Caudate nucleus (tissue), 63 donors: ENCODE measurements at places on chromosomes 7 and 10.

GRCh38 chr7:103622274-103622673 is 176.3 kb upstream of the SLC26A5 start:
- DNase-seq = no peak

DNA sequence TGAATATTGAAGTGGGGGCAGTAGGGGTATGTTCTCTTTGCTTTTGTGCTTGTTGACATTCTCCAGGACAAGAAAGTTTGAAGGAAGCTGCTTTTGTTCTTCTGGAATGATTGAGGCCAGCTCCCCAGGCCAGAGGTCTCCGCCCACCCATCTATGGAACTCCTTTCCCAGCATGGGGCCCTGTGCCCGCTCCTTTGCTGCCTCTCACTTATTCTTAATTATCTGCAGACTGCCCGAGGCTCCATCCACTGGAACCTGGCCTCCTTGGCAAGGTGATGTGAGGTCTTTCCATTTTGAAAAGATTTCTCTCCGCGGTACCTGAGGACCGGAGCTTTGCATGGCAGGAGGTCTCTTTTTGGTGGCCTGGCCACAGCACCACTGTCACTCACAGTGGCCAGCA is 39.3 kb upstream of the MKI67 start:
- DNase-seq = no peak

- DNase-seq = no peak
These were observed 23.4 kb upstream of the PRKCQ start for GRCh38 chr10:6603142-6604125.

DNA sequence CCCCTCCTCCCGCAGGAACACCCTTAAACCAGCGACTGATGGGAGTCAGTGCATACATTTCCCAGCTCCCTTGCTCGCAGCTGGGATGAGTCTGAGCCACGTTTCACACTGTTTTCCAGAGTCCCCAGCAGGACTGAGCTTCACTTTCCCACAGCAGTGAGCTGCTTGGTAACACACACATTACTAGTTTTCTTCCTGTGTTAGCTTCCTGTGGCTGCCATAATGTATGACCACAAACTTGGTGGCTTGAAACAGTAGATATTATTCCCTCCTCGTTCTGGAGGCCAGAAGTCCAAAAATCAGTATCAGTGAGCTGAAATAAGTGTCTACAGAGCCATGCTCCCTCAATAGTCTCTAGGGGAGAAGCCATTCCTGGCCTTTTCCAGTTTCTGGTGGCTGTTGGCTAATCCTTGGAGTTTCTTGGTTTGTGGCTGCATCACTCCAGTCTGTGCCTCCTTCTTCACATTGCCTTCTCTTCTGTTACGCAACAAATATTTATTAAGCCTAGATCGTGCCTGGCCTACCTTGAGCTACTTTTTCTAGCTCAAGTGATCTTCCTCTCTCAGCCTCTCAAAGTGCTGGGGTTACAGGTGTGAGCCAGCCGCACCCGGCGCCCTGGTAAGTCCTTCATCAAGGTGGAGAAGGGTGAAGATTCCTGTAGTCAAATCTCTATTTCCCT is 26.2 kb upstream of the CARD11 start:
- no peak for DNase-seq

GRCh38 chr7:91239171-91239604 is 25.0 kb upstream of the FZD1 start:
- no peak for DNase-seq

DNA sequence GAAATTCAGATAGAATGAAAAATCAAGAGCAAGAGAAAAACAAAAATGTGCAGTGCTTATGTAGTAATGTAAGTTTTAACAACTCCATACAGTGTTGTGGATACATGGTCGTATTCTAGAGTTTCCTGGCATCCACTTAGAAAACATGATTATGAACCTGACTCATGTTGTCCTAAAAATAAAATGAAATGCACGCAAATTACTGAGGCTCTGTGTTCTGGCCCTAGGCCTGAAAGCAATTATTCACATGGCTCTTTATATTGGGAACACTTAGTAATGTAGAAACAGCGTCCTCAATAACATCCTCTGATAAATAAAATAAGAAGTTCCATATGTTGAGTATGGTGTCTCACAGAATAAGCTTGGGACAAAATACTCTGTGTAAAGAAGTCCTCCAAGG is 200.2 kb upstream of the SEMA3E start:
- no peak for DNase-seq

DNA sequence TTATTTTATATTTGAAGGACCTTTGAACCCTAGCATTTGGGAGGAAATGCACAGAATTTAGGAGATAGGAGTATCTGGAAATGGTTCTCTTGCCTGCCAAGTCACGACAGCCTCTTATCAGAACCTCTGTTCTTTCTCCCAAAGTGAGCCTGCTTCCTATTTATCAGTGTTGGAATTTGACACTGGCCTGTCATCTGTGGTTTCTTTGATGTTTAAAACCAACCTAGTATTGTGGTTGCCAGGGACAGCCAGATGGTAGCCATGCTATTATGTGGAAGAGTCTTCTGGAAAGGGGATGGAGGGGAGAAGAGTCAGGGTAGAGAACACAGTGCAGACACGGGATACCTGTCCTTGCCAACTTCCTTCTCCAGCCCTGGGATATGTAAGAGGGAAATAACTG is 21.1 kb downstream of the ZNF282 start:
- no peak for DNase-seq

GRCh38 chr10:49458869-49459268 is 63.0 kb upstream of the DRGX start:
- no peak for DNase-seq

DNA sequence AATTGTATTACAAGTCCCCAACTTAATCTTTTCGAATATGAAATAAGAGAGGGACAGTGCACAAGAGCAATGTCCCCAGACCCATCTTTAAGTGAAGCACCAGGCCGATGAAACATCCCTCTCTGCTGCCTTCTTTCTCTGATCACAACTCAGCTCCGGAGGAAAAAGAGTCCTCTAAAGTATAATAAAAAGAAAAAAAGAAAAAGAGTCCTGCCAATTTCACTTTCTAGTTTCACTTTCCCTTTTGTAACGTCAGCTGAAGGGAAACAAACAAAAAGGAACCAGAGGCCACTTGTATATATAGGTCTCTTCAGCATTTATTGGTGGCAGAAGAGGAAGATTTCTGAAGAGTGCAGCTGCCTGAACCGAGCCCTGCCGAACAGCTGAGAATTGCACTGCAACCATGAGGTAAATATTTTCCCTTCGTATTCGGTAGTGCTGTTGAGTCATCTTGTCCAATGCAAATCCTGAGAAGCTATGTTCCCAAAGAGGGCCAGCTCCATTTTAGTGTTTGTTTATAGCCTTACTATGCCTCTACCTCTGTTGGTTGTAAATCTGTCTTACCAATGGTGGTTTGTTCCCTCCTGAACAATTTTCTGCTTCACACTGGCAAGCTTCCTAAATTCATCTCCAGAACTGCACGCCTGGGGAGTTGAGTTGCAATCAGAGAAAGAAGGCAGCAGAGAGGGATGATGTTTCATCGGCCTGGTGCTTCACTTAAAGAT is at the start of gene IFIT2:
IFIT2 (plus strand) TSS at position 326 of the 725 bp plus-strand sequence; CDS start at position 404, 78 bp downstream.
- peak; percentile 42 for DNase-seq

DNA sequence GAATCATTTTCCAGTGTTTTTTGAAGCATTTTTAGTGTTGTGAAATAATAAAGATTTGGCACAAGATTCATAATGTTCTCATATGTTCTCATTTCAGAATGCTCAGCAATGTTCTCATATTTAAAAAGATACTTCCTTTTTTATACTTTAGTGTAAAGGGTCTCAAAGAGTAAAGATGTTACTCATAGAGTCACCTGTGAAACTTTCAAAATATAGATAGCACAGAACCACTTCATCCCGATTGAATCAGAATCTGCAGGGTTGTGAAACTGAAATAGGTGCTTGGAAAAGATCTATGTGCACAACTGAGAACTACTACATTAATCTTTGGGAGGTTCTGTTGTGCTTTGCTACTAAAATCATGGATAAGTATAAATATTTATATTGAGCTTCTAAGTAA is 144.7 kb downstream of the MDFIC start:
- DNase-seq = no peak

DNA sequence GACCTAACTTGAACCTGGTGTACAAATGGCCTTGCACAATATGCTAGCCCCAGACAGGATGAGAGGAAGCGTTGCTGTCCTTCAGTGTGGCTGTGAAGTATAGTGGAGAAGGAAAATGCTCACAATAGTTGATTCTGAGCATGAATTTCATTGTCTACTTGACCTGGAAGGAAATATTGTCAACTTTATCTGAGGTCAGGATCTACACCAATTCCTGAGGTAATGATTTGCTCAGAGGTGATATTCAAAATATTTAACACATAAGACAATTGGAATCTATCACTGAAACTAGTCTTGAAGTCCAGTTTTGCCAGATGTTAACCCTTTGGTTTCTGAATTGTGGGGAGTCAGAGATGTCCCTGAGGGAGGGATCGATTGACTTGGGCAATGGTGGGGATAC is 20.9 kb upstream of the ICA1 start:
- DNase-seq = no peak

DNA sequence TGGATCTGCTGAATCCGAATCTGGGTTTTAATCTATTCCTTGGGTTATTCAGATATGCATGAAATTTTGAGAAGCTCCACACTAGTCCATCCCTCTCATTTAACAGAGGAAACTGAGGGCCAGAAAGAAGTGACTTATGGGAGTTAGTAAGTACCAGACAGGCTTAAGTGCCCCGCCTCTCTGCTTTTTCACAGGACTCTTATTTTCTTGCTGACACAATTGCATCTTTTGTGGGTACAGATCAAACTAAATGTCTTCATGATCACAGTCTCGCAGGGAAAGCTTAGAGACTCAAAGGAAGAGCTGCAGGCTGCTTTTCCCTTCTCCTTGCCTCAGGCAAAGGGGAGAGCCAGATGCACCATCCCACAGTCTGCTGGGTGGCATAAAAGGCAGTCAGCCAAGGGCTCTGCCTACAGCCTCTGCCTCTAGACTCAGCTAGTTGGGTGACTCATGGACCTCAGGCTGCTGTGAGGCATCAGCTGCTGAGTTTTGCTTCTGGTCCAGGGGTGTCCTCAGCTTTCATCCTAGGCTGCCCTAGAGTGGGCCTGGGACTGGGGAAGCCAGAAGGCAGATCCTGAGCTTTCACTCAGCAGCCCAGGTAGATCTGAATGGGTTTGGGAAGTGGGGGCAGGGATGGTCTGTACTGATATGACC is 11.6 kb downstream of the GOLGA7B start:
- DNase-seq = peak; percentile 62

DNA sequence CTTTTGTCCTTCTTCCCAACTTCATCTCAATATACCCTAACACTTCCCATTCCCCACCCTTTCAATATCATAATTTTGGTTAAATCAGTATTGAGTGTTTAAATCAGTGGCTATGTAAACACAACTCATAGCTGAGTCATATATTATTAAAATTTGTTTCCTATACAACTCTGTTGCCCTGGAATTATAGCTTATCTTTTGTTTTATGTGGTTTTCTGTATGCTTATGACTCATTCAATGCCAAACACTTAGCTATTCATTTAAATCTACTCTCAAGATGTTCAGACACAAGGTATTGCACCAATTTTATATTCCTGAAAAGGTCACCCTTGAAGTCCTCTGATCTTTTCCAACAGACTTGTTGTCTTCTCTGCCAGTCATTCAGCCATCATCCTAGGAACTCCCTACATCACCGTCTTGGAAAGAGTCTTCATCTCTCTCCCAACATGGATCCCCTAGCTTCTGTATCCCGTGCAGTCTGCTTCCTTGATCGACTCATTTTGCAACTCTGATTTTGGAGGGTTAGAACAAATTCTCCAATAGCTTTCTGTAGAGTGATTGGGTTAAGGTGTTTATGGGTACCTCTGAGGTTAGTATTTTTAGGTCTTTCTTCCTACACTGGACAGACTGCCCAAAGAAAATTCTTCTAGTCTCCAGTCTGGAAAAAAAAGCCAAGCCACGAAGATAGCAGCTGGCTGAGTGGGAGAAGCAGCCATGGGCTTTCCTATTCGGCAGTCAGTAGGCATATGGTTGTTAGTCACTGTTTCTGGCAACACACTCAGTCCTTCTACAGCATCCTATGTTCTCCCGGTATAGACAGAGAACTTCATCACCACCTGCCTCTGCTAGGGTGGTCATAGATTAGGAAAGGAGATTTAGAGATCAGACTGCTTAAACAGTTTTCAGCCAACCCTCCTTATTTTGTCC is 102.1 kb downstream of the CRPPA start:
- DNase-seq = no peak

DNA sequence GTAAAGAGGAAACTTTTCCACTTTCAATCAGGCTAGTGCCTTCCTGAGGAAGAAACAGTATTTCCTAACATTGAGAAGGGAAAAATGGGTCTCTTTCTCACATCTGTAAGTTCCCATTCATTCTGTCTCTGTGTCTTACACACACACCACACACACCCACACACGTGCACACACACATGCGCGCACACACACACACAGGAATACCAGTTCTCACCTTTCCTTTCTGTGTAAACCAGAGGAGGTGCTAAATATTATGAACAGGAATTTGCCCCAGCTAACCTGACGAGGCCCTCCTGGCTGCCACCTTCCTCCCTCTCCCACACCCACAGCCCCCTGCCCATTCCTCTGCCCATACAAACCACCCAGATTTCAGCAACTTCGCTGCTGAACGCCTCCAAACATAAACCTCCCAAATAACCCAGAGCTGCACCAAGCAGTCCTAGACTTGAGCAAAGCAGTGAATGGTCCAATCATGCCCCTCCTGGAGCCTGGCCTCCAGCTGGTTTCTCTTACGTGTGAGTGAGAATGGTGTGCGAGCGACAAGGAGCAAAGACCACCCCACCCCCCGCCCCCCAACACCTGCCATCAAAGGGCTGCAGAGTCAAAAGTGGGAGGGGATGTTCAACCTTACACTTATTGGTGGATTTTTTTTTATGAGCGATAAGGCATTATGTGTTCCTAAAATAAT is 190.5 kb downstream of the HECW1 start:
- peak; percentile 16 for DNase-seq

DNA sequence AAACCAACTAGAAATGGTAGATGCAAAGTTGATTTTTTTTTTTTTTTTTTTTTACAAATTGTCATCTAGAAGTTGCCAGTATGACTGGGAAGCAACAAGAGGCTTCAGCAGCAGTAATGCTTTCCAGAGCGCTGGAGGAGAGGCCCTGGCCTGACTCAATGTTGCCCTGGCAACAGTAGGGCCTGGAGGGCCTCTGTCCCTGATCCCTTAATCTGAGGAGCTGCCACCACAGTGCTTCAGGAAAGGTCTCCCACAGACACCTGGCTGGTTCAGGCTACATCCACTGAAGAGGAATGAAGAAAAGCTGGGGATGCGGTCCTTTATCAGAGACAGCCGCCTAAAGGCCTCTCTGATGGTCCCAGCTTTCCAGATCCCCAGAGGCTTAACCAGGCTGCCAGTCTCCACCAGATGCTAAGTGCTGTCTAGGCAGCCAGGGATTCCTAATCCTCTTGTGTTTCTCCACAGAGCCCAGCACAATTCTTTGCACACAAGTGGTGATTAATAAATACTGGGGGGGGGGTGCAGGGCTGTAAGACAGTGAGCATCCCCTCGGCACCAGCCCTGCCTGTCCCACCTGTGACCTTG is 33.7 kb downstream of the ZNF777 start:
- no peak for DNase-seq

- DNase-seq = no peak
These were observed 18.7 kb upstream of the ITGA8 start for GRCh38 chr10:15738270-15738925.
